Kasumi-1 (cell line): ENCODE measurements at places on chromosomes 5 and 9.
A peak's percentile ranks its signal among the peaks of the same experiment; 100 is the strongest.

- no peak for DNase-seq
Measured at GRCh38 chr9:129464972-129465833, 155.7 kb downstream of the C9orf50 start.

GRCh38 chr9:82108941-82109340, 120.4 kb downstream of the SPATA31D1 start:
- no peak for DNase-seq

GRCh38 chr9:15373881-15374280, 48.8 kb upstream of the SNAPC3 start:
- DNase-seq: no peak

DNA sequence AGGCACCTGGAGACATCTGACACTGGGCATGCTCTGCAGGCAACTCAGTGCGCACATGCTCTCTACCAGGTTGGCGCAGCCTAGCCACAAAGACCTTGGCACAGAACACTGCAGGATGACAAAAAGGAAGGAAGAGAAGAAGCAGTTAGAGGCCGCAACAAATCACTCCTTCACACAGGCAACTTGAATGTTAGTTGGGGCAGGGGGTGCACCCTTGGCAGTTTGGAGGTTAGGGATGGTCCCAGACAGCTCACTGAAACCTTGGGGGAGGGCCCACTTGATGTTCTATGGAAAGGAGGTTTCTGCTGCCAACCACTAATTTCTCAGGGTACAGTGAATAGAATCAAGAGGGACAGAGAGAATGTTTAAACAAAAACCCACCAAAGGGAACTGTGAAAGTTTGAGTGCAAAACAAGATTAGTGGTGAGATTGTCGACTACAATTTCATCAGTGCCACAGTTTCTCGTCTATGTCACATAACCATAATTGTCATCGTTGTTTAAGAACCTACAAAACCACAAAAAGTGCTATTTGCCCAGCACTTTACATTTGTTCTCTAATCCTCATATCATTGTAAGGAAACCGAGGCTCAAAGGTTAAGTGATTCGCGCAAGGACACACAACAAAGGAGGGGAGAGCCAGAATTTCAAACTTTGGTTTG, 48.7 kb downstream of the FBXW11 start:
- peak; percentile 78 for DNase-seq

- DNase-seq: no peak
Measured at GRCh38 chr9:5389109-5389732, 48.5 kb downstream of the PLGRKT start.

DNA sequence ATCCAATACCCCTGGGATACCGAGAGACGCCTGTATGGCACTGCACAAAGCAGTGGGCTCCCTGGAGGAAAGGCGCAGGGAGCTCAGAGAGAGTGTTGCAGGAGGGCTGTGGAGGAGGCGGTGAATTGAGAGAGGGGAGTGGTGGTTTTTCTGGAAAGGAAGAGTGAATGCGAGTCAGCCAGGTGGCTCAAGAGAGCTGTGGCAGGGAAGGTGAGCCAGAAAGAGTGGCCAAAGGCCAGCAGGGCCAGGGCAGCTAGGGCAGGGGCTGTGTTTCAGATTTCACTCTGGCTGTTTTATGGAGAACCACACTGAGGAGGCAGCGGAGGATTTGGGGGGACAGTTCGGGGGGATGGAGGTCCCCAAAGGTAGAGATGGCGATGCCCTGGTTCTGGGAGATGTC, 13.0 kb upstream of the DAB2IP start:
- no peak for DNase-seq

DNA sequence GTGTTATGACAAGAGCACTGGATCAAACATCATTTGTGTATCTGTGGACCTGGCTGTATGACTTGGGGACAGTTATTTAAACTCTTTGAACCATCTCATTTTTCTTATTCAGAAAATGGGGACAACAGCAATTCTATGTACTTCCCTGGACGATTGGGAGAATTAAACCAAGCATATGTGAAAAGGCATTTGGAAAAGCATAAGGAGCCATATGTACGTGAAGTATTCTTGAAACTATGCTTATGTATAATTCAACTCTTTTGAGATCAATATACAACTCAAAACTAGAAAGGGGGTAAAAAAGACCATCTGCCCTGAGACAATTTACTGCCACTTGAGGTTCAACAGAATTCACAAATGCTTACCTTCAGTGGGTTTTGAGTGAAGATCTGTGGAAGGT, 75.5 kb downstream of the NLN start:
- no peak for DNase-seq

DNA sequence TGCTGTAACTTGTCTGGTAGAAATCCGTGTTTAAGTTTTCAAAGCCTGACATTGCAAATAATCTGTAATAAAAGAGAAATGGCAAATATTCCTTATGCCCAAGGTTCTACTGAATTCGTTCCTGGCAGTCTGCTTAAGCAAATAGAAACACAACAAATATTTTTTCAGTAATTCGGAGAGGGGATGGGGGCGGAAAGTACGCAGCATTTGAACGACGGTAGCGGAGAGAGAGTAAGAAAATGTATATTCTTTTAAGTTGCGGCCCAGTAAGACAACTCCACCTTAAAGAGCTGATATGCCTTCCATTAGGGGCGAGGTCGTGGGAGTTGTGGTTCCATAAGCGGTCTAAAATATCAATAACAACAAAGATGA, 569 bp downstream of the YIPF5 start:
- no peak for DNase-seq

DNA sequence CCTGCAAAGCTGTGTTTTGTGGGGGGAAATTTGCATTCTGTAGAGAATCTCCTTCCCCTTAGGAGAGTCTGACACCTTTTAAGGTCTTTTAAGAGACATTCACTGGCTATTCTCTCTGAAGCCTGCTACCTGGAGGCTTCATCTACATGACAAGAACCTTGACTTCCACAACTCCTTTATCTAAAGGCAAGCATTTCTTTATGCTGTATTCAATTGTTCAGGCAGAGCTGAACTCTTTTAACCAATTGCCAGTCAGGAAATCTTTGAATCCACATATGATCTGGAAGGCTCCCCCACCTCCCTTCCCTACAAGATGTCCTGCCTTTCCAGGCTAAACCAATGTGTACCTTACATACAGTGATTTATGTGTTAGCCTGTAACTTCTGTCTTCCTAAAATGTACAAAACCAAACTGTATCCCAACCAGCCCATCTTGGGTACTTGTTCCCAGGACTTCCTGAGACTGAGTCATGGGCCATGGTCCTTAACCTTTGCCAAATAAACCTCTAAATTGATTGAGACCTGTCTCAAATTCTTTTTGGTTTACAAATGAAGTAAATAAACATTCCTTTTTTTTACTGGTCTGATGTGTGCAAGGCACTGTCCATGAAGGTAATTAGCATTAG, 9.9 kb downstream of the C9orf85 start:
- DNase-seq: no peak

DNA sequence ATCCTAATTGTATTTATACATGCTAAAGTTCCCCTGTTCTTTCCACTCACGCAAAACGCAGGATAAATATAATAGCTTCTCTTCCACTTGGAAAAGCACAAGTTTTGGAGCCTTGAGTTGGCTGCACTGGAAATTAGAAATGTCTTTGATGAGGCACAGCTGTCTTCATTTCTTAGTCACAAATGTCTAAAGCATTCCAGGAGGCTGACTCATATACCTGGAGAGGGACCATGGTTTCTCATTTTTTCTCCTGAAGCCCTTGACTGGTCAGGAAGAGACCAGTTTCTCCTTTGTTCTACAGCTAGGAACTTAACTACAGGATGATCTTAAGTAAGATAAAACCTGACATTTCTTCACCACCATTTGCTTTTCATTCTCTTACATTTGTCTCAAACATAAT, 16.2 kb downstream of the MTX3 start:
- no peak for DNase-seq

GRCh38 chr5:67425514-67425913, 228.9 kb upstream of the CD180 start:
- no peak for DNase-seq

DNA sequence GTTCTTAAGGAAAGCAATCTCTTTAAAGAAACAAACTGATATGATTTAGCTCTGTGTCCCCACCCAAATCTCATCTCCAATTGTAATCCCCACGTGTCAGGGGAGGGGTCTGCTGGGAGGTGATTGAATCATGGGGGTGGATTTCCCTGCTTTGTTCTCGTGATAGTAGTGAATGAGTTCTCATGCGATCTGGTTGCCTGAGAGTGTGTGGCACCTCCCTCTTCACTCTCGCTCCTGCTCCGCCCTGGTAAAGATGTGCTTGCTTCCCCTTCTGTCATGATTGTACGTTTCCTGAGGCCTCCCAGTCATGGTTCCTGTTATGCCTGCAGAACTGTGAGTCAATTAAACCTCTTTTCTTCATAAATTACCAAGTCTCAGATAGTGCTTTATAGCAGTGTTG, 412.7 kb upstream of the SMC2 start:
- DNase-seq: no peak

- DNase-seq: no peak
Measured at GRCh38 chr5:54215233-54215736, 95.1 kb downstream of the ARL15 start.

DNA sequence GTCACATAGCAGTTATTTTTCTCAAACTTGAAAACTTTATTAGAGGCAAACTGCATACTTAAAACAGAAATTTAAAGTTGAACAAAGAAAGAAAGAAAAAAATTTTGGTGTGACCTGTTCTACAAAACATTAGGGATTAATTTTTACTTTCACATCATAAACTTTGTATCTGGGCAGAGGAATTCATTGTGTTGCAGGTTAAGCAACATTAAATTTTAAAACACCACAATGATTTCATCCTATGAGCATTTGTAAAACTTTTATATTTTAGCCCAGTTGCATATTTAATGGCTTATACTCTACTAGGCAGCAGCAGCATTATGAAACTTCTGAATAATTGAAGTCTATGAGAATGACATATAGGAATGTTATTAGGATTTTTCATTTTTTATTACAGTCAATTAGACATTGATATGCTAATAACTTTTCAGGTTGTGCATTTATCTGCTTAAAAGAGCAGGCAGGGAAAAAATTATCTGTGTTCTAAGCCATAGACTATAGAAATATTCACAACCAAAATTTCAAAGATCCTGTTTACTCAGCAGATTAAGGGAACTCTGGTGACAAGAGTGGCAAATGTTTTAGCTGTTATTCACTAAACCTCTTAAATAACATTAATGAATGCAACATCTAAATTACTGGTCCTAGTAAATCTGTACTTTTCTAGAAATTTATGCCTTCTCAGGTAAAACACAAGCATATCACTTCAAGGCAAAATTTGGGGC, 1088.5 kb upstream of the CDH6 start:
- DNase-seq: no peak

DNA sequence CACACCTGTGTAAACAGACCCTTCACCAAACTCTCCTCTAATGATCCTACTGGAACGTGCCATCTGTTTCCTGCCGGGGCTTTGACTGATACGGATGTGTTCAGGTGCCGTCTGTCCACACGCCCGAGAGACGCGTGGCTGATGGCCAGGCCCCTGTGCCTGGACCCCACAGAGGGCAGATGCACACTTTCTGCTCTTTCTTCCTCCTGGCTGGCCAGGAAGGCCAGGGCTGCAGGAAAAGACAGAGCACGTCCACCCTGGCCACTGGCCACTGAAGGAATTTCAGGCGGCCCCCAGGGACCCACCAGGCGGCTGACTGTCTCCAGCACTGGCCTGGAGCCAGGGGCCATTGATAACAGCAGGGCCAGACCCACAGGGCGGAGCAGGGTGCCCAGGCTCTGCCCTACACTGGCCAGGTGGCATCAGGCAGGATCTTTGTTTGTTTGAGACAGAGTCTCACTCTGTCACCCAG, 3.6 kb upstream of the ENG start:
- DNase-seq: no peak

- DNase-seq: no peak
Measured at GRCh38 chr9:109906766-109907382, 126.9 kb downstream of the PALM2AKAP2 start.

GRCh38 chr5:113381791-113382190, 53.0 kb downstream of the TSSK1B start:
- DNase-seq: no peak

- DNase-seq: no peak
Measured at GRCh38 chr5:95422838-95423237, 31.7 kb downstream of the FAM81B start.

DNA sequence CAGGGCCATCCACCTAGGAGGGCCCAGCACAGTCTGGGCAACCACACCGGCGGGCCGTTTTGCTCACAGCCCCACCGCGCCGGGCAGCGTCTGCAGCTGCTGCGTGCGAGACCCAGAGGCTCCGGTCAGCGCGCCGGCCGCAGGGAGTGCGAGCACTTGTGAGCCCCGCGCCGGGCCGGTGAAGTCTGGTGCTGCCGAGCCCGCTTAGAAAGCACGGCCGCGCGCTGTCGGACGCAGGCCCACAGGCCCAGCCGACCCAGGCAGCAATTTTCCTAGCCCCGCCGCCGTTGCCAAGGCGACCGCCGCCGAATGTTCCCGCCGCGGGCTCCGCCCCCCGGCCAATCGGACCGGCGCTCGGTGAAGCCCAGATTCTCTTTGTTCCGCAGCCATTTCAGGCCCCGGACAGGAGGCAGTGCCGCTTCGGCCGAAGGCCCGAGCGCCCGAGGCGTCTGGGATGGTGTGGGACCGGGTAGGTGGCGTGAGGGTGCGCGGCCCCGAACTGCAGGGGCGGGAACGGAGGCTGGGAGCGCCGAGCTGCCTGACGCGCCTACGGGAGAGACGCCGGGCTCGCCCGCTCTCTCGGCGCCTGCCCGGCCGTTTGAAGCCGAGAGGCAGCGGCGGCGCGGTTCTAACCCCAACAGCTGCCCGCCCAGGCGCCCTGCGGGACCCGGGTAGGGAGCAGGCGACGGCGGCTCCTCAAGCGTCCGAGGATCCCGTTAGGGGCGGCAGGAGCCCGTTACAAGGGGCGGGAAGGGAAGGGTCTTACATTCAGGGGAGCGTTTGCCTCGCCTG, at the start of gene TNPO1:
TSS of gene TNPO1 (plus strand) at position 378 of the 792 bp plus-strand sequence. CDS start at position 455, 77 bp downstream.
- DNase-seq: peak; percentile 75

GRCh38 chr5:116380621-116381020, 194.0 kb downstream of the SEMA6A start:
- DNase-seq: no peak

GRCh38 chr9:29691758-29692407, 2118.6 kb upstream of the C9orf72 start:
- peak; percentile 60 for DNase-seq

- DNase-seq: no peak
Measured at GRCh38 chr5:50763846-50764245, 97.4 kb downstream of the PARP8 start.
